ENCODE measurements at places on chromosomes 11 and 22.
A peak's percentile ranks its signal among the peaks of the same experiment; 100 is the strongest.

GRCh38 chr11:10640308-10640707 is 53.2 kb downstream of the IRAG1 start:
- no peak for DNase-seq

DNA sequence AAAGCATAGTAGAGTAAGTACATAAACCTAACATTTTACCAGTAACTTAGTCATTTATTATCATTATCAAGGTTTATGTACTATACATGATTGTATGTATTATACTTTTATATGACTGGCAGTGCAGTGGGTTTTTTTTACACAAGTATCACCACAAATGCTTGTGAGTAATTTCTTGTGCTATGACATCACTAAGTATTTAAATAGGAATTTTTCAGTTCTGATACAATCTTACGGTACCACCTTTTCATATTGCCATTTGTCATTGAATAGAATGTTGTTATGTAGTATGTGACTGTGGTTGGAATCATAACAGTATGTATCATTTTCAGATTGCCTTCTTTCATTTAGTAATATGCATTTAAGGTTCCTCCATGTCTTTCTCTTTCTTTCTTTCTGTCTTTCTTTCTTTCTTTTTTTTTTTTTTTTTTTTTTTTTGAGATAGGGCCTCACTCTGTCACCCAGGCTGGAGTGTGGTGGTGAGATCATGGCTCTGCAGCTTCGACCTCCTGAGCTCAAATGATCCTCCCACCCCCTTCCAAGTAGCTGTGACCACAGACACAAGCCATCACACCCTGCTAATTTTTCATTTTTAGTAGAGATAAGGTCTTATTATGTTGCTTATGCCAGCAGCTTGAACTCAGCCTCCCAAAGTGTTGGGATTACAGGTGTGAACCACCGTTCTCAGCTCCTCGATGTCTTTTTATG is 18.6 kb downstream of the ATM start:
- no peak for DNase-seq

DNA sequence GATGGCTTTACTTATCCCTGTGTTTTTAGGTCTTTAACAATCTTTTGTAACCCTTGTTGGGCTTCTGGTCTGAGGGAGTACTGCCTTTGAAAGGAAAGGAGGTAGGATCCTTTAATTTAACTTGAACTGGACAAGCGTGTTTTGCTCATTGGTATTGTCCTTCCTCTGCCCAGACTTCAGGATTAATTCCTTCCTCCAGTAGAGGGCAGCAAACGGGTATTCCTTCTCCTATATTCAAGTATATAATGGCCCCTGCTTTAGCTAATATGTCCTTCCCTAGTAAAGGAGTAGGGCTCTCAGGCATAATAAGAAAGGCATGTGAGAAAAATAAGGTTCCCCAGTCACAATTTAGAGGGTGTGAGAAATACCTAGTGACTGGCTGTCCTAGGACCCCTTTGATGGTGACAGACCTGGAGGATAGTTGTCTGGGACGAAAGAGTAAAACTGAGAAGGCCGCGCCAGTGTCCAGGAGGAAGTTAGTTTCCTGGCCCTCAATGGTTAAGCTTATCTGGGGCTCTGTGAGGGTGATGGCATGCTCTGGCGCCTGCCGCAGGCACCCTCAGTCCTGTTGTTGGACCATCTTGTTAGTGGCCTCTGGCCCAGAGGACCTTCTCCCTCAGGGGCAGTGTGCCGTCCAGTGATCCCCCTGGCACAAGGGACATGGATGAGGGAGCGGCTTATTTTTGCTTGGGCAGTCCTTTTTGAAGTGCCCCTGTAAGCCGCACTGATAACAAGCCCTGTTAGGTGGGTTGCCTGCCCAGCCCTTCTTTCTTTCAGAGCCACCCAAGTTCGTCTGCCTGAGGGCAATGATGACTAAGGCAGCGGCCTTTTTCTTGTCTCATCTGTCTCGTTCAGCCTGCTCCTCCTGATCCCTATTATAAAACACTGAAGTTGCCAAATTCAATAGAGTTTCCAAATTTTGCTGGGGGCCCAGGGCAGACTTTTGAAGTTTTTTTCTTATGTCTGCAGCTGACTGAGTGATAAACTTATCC is 51.8 kb downstream of the C11orf71 start:
- peak; percentile 58 for DNase-seq

GRCh38 chr11:35230388-35230787 is 91.4 kb downstream of the CD44 start:
- DNase-seq: no peak

- DNase-seq: peak; percentile 48
Observed at GRCh38 chr11:61056571-61056970, 45.7 kb upstream of the CD5 start.

DNA sequence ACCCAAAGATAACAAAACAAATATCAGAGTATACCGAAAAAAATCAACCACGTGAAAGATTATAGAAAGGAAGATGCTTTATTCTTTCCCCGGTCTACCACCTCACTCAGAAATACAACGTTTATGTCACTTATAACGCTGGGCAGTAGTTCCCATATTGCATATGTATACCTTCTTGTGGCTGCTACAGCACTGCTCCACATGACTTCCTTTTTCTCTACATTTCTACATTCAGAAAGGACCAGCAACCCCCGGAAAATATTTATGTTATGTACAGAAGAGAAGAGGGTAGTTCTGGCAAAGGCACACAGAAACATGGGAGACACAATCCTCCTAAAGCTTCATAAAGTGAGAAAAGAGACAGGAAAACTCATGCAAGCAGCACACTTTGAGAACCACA is 56.8 kb downstream of the MTMR2 start:
- DNase-seq: no peak

- no peak for DNase-seq
Observed at GRCh38 chr11:8263109-8263768, 439 bp downstream of the LMO1 start.

GRCh38 chr11:76248210-76248609 is 41.9 kb upstream of the WNT11 start:
- DNase-seq: no peak

GRCh38 chr11:2443881-2444820 is at the start of gene TRPM5:
TSS of gene TRPM5 (minus strand) at chr11:2444514. CDS start at chr11:2423036, 21,478 bp downstream.
- no peak for DNase-seq

Measured in NT2/D1 (cell line).